ENCODE measurements at places on chromosomes 12 and 14. TPM values are rescaled to one million over a fixed set of nuclear protein-coding genes. Genes with fewer than 3 reads are reported as not detected.

GRCh38 chr14:56064513-56064912, 53.7 kb upstream of the PELI2 start:
- H3K36me3 ChIP-seq, result no peaks in the 10 kb centered on the region
- no peaks in the 10 kb centered on the region for H3K4me1 ChIP-seq
- H3K27ac ChIP-seq, result no peak overlapping the region
- no peaks in the 10 kb centered on the region for H3K27me3 ChIP-seq
- no peak overlapping the region for H3K4me3 ChIP-seq
- no peak for DNase-seq

GRCh38 chr12:65327207-65328076, 49.0 kb downstream of the MSRB3 start:
- H3K4me1 ChIP-seq, result no peaks in the 10 kb centered on the region
- H3K27ac ChIP-seq, result no peak overlapping the region
- no peaks in the 10 kb centered on the region for H3K27me3 ChIP-seq
- H3K36me3 ChIP-seq, result no peaks in the 10 kb centered on the region
- no peak overlapping the region for H3K4me3 ChIP-seq

DNA sequence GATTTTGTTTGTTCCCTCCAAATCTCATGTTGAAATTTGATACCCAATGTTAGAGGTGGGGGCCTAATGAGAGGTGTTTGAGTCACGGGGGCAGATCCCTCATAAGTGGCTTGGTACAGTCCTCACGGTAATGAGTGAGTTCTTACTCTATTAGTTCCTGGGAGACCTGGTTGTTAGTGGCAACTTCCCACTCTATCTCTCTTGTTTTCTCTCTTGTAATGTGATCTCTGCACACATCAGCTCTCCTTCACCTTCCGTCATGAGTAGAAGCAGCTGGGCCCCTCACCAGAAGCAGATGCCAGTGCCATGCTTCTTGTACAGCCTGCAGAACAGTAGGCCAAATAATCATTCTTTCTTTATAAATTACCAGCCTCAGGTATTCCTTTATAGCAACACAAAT, 29.6 kb upstream of the KCNK10 start:
- H3K27me3 ChIP-seq, result no peaks in the 10 kb centered on the region
- H3K4me1 ChIP-seq, result no peaks in the 10 kb centered on the region
- no peak overlapping the region for H3K4me3 ChIP-seq
- no peaks in the 10 kb centered on the region for H3K36me3 ChIP-seq
- no peak for DNase-seq

GRCh38 chr12:105843561-105843960, 295.2 kb downstream of the NUAK1 start:
- H3K27ac ChIP-seq, result no peak overlapping the region
- H3K4me3 ChIP-seq, result no peak overlapping the region
- DNase-seq, result no peak
- H3K36me3 ChIP-seq, result no peaks in the 10 kb centered on the region

DNA sequence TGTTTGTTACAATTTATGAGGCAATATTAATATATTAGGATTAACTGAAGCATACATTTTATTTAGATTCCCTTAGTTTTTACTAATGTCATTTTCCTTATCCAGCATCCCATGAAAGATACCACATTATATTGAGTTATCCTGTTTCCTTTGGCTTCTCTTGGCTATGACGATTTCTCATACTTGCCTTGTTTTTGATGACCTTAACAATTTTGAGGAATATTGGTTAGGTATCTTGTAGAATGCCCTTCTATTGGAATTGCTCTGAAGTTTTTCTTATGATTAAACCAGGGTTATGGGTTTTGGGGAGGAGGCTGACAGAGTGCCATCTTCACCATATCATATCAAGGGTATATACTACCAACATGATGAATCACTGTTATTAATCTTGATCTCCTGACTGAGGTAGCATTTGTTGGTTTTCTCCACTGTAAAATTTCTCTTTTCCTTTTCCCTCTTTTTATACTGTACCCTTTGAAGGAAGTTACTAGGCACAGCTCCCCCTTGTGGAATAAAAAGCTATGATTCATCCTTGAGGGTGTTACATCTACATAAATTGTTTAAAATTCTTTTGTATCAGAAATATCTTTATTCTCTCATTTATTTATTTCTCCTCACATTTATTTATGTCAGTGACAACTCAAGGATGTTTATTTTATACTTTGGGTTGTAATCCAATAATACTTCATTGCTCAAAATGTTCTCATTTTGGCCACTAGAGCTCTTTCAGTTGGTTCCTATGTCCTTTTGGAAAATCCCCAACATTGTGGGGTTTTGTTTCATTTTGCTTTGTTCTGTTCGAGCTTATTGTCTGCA, 239.0 kb downstream of the SLC16A7 start:
- H3K4me3 ChIP-seq, result no peak overlapping the region
- no peak overlapping the region for H3K27ac ChIP-seq
- H3K36me3 ChIP-seq, result no peaks in the 10 kb centered on the region
- no peak for DNase-seq
- H3K27me3 ChIP-seq, result no peaks in the 10 kb centered on the region

GRCh38 chr12:128819293-128820144, 4.2 kb downstream of the SLC15A4 start:
- H3K27me3 ChIP-seq, result no peaks in the 10 kb centered on the region
- no peak for DNase-seq
- H3K4me1 ChIP-seq, result peaks cover 31% of the 10 kb centered on the region
- H3K27ac ChIP-seq, result no peak overlapping the region
- H3K4me3 ChIP-seq, result no peak overlapping the region

DNA sequence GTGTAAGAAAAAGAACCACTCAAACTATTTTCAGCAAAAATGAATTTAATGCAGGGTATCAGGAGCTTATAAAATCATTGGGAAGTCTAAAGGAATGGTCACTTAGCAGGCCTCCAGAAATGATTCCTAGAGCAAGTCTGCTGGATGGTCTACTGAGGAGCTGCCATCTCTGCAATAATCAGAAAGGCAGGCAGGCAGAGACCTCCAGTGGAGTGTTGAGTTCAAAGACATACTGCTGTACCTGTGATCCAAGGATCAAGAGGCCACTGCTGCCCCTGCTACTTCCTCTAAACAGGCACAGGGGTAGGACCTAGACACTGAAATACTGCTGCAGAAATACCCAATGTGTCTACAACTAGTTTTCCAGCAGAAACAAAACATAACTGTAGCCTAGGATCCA, 14.5 kb upstream of the KICS2 start:
- peaks cover 10% of the 10 kb centered on the region for H3K27me3 ChIP-seq
- no peaks in the 10 kb centered on the region for H3K4me1 ChIP-seq
- no peak overlapping the region for H3K4me3 ChIP-seq
- no peaks in the 10 kb centered on the region for H3K36me3 ChIP-seq

The LTBP2 gene
- total RNA-seq, result 0.18 TPM

The KRR1 gene
- total RNA-seq, result 67.6 TPM

Data from K562 (cell line).